ENCODE measurements at places on chromosomes 1 and 21.

DNA sequence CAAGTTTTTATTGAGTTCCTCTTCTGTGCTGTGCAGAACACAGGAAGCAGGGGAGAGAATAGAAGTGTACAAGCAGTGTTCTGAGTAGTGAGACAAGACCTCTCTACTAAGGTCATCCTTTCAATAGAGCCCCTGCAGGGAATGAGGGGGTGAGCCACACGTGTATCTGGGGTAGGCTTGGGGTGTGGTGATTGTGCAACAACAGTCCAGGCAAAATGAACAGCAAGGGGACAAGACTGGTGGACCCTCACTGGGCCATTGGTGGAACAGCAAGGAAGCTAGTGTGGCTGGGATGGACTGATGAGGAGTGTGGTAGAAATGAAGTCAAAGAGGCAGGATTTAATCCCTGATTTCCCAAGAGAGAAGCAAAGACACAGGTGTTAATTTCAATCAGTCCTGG, 8.2 kb upstream of the BMP8A start:
- DNase-seq: no peak

DNA sequence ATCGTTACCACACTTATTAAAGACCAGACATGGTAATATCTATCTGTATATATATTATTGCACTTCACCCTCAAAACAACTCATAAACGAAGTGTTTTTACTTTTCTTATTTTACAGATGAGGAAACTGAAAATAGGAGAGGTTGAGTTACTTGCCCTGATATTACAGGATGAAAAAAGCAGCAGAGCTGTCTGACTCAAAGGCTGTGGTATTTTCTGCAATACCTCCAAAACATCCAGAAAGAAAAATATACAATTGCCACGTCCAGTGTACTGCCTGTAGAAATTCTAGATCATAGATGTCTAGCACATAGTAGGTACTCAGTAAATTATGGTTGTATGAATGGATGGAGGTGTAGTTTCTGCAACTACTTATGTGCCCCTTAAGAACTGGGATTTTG, 5.2 kb upstream of the TARBP1 start:
- no peak for DNase-seq

- DNase-seq: no peak
Measured at GRCh38 chr1:153939476-153939875, 7.0 kb downstream of the DENND4B start.

DNA sequence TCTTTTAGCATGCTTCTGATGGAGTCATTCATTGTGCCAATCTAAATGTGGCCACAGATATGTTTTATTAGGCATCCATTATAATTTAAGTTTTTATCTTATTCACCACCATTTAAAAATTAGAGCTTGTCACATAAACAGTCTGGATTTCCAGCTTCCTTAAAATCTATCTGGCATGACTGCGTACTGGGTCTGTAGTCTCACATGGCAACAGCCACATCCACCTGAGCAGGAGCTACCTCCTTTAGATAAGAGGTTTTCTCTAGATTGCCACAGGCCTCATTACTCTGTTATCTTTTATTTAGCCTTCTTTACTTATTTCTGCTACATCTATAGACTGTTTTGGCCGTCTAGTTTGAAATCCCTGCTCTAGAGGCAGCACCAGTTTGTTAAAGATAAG, 29.1 kb downstream of the B3GALT2 start:
- no peak for DNase-seq

- no peak for DNase-seq
Measured at GRCh38 chr1:30596891-30597290, 126.5 kb downstream of the MATN1 start.

- DNase-seq: no peak
Measured at GRCh38 chr1:184457500-184457899, 70.7 kb downstream of the C1orf21 start.

GRCh38 chr1:196209983-196210382, 398.3 kb downstream of the KCNT2 start:
- DNase-seq: no peak

DNA sequence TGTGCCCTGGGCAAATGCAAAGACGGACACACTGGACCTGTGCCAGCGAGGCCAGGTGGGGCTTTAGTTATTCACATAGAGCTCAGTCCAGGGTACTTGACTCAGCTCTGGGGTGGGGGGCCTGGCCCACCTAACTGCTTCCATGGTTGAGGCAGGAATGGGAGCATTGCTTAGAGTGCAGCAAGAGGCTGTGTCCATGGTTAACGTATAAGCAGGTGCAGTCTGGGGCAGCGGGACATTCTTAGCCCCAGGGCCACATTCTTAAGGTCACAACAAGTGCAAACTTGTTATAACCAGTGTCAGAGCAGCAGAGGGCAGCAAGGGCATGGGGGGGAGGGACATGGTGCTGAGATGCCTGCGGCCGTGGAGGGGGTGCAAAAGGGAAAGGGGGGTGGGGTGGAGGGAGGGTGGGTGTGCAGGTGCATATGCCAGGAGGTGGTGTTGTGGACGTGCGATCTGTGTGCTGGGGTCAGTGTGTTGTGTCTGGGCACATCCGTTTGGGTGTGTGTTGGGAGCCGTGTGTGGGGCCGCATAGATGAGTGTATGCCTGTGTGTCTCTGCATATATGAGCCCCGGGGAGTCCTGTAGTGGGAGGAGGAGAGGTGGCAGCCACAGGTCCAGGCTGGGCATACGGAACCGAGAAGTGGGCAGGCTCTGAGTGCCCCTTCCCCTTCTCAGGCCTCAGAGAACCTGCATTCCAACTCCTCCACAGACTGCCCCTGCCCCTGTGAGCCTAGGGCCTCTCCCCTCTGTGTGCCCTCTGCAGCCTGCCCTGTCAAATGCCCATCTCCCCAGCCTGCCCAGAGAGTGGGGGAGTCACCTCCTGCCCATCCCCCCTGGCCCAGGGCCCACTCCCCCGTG, 8.4 kb downstream of the KCNJ10 start:
- peak; percentile 16 for DNase-seq

DNA sequence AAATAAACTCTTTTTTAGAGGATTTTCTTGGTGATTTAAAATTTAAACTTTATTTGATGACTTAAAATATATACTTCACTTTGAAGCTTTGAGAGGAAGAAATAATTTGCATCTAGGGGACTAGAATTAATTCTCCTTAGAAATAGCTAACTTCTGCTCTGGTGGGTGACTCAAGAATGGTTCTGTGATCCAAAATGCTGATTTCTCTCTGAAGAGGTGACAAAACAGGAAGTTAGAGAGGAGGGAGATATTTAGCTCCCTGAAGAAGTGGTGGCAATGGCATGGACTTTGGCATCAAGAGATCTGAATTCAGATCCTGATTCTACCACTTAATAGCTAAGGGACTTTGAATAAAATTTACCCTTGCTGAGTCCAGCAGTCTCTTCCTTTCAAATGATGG, 125.8 kb upstream of the ATP1B1 start:
- no peak for DNase-seq

GRCh38 chr1:53641481-53642214, 97.3 kb downstream of the GLIS1 start:
- DNase-seq: no peak

- DNase-seq: no peak
Measured at GRCh38 chr1:60924964-60925798, 157.2 kb upstream of the NFIA start.

GRCh38 chr1:56509713-56510641, 69.4 kb downstream of the PLPP3 start:
- no peak for DNase-seq

- no peak for DNase-seq
Measured at GRCh38 chr21:15441992-15442391, 287.8 kb upstream of the USP25 start.

DNA sequence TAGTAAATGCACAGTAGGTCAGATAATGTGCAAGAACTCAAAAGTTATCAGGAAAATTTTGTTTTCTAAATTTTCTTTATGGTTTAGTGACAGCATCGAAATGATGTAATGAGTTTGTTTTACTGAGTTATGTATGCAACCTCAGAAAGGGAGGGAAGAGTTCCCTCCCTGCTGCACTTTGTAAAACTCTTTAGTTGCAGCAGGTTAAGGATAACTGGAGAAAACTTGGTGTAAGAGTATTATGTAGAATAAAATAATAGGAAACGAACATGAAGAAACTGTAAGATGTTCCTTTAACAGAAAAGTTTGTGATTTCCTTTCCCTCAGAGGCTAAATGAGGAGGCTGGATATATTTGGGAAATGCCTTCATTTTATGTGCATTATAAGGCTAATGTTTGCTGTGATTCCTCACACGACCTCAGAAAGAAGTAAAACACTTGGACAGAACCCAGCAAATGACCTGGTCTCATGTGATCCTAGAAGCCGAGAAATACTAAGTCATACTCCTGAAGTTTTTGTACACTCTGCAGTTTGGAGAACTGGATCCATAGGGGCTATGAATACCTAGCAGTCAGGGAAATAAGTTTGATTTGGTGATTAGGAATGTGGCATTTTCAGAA, 35.4 kb downstream of the ADGRL2 start:
- peak; percentile 20 for DNase-seq

DNA sequence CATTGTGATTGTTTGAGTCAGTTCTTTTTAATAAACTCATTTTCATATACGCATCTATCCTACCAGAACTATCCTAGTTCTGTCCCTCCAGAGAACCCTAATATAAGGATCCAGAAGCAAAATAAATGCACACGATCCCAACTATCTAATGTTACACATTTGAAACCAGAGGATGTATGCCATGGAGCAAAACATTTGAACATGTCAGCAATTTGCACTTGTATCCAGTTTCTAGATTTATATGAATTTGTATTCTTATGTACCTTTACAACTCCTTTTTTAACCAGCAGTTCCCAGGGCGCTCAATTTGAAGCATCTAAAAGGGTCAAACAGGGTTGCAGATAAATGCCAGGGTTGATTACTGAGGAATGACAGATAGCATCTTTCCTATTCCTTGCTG, 2.1 kb downstream of the EXTL2 start:
- DNase-seq: no peak

DNA sequence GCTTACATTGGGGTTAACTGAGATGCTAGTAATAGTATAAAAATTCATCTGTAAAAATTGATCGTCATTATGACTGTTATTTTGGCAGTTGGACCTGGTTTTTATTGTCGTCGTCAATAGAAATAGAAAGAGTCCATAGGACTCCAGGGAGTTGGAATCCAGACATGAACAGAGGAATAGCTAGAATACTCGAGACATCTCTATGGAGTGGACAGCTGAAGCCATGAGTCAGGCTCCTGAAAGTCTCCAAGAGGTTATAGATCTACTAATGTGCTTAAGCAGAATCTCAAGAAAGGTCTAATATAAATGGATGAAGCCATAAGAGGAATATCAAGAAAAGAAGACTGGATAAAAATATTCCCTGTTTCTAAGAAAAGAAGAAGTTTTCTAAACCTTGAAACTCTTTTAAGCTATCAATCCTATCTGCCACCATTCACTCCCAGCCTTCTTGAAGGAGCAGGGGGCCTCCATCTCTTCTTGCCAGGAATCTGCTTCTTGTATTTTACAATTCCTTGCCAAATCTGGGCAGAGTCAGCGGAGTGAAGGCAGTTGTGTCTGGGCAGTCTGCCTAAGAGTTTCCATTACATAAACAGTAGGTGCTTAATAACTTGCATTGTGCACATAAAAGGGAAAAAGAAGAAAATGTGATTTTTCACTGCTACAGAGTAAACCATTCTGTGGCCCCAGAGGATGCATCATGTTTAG, 163.3 kb downstream of the ST6GALNAC5 start:
- DNase-seq: peak; percentile 14

- DNase-seq: peak; percentile 63
Measured at GRCh38 chr1:1170215-1171091, 3.2 kb upstream of the TTLL10 start.

DNA sequence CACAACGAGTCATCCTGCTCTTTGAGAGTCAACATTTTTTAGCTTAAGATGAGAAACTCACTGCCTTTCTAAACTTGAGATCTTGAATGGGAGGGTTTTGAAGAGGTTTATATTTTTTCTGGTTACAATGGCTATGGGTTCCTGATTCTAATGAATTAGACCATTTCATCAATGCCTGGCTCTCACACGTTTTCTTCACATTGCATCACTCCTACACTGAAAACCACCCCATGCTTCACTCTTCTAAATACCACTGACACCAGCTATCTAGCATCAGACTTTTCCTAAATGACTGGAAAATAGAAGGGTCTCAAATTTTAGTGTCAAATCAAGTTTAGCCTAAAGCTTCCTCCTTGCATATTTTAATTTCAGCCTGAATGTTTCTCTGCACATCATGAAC, 606.1 kb upstream of the USP24 start:
- DNase-seq: no peak

DNA sequence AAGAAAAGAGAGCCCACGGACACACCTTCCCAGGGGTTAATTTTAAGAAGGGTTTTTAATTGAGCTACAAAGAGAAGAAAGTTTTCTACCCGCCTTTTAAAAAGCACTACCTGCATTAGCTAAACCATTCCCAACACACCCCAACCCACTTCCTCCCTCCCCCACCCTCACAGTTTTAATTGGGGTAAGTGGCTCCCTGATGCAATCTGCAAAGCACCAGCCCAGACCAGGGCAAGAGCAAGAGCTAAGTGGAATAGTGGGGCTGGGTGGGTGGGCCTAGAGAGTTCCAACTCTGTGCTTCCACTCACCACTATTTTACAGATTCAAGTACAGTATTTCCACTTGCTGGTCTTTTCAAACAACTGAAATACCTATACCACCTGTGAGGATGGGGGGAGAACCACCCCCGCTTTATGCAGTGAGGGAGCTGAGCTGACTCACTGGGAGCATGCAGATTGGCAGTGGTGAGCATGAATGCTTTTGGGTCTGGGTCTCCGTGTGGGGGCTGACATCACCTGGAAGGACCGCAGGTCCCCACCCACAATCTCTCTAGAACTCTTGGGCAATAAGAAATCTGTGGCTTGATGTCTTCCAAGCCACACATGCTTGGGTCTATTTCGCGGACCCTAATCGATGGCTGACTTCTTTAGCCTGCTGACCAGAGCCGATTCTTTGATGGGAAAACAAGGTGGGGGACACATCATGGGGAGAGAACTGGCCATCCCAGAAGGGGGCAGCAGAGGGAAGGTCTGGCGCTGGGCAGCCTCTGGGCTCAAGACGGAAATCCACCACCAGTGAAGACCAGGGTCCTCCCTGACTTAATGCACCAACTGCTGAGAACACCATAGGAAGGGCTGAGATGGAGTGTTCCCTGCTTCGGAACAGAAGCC, 95.5 kb downstream of the SSBP3 start:
- DNase-seq: peak; percentile 34

GRCh38 chr1:236615399-236616148, 11.3 kb upstream of the HEATR1 start:
- no peak for DNase-seq

DNA sequence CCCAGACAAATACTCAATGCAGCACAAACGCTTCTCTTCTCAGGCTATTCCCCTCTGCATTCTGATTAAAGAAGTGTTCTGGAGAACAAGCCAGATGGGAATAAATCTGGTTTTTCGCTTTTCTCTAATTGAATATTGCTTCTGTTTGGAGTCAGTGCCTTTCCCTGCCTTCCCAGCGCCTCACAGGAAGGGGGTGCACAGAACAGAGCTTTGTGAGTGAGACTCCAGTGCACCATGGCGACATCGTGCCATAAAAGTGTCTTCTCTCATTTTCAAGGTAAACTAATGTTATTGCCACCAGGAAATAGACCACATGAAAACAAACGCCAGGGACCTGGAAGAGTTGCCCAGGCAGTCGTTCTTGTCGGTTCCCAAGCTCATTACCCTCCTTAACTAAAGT, 43.6 kb upstream of the SLC45A1 start:
- no peak for DNase-seq

GRCh38 chr1:54596756-54597155, 26.6 kb downstream of the FAM151A start:
- DNase-seq: no peak

- DNase-seq: peak; percentile 72
Measured at GRCh38 chr1:33004613-33005012, 32.1 kb downstream of the AK2 start.

GRCh38 chr1:90044346-90044745, 49.4 kb downstream of the ZNF326 start:
- peak; percentile 76 for DNase-seq

Data from kidney tubule cell (primary cell).